ENCODE measurements at places on chromosomes 4 and X.

DNA sequence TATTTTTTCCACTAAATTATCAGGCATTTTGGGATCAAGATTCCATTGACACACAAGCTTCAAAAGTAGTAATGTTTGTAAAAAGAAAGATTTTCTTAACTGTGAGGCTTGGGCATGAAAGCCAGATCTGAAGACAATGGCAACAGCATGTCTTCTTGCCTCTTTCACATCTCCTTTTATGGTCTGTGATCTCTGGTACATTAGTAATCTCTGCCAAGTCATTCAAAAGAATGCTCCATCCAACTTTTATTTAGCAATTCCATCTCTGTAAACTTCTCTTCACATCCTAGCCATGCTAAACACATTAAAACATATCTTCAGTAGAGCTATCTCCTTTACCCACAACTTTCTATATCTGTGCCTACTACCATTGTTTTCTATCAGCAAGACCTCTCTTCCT lies 465.4 kb downstream of the FAT4 start:
- DNase-seq = no peak

DNA sequence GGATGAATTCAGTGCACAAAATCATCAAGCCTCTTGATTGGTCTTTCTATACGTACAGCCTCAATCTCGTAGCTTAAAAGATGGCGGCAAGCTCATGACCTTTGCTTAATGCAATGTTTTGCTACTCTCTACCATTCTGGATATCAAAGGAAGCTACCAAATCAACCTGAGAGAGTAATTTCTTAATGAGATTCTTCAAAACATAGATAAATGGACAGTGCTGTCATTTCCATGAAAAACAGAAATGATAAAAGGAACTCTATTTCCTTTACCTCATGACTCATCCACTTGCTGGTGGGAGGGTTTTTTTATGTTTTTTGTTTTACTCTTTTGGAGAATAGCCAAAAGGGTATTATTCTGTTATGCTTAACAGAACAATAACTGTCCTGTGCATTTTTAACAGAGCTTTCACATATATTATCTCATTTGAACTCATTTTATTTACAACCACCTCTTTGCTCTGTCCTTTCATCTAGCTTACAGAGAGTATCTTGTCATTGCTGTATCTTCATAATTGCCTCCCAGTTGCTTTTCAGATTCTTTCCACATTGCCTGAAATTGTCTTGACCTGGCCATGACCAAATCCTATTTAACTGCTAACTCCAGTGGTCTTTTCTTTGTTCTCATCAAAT lies 138.6 kb upstream of the GPR101 start:
- DNase-seq = no peak

DNA sequence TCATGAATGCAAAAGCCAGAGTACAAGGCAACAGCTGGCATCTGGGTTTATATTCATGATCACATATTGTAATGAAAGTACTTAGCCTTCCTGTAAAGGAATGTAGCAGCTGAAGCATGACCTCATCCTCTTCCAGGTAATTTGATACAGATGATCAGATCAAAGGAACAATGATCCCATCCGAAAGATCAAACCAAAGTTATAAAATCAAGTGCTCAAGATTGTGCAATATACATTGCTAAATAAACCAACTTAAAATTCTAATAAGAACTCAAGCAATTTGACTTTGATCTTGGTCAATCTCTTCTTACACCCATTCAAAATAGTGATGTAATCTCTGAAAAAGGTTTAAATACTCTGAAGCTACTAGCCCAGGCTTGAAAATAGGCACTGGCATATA lies 113.1 kb upstream of the INPP4B start:
- DNase-seq = no peak

DNA sequence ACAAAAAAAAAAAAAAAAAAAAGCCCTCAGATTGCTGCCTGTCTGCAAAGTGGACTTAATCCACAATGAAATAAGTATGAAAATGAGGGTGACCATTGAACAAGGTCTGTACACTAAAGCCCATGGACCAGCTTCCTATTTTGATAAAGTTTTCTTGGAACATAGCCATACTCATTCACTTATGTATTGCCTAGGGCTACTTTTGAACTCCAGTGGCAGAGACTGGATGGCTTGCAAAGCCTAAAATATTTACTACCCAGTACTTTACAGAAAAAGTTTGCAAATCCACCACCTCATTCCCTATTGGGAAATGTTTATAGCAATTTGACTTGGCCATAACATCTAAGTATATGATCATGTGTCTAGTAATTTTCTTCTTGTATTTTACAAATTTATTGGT lies 481.7 kb downstream of the NAF1 start:
- no peak for DNase-seq

DNA sequence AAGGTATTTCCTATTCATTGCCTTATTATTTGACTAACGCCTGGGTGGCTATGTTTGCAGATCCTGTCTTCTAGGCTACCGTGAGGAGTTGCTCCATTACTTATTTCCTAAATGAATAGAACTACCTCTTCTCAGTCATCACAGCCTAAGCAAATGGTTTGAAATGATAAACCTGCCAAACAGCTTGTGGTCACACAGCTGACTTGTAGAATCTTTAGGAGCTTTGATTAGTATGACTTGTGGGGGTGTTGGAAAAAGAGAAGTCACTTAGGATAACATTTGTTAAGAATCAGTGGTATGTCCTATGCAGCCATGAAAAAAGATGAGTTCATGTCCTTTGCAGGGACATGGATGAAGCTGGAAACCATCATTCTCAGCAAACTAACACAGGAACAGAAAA lies 169.3 kb downstream of the PPARGC1A start:
- no peak for DNase-seq

DNA sequence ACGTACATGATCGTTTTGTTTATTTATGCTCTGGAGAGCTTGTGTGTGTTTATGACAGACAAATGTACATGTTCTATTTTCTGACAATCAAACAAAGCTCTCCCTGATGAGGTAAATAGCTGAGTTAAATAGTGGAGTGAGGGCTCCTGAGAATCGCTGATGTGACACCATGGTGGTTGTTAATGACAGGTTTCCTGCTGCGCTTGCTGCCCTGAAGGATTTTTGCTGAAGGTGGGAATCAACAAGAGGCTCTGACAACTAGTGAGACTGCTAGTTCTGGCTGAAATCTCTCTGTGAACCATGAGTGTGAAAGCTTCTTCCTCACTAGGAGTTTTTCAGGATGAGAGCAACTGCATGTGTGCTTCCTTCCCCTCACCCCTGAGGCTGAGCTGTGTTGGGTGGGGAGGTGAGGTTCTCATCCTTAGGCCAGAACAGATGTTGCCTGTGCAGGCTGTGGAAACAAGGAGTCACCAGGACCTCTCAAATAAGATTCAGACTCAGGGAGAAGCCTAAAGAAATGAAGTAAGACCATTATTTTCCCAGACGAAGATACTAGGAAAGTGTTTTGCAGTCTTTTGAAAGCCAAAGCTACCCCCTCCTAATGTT lies 173.4 kb upstream of the JADE1 start:
- DNase-seq = peak; percentile 82
